ENCODE measurements at places on chromosomes 1 and 21.

- no peak for DNase-seq
These were observed 64.6 kb upstream of the TARBP1 start for GRCh38 chr1:234543442-234544086.

DNA sequence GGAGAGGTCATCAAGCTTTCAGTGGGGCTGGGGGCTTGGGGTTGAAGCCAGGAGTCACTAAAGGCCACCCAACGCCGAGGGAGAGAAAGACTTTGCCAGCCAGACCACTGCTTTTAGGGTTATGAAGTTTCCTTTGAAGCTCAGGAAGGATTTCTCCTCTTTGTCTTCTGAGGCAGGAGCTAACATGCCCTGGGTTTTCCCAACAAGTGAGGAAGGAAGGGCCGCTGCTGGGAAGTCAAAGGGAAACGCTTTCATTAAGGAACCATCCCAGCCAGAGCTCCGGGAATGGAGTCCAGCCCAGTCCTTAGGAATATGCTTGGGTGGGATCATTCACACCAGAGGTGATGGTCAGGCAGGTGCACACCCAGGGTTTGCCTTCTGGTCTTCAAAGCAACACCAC lies 436.9 kb downstream of the PRDM2 start:
- no peak for DNase-seq

DNA sequence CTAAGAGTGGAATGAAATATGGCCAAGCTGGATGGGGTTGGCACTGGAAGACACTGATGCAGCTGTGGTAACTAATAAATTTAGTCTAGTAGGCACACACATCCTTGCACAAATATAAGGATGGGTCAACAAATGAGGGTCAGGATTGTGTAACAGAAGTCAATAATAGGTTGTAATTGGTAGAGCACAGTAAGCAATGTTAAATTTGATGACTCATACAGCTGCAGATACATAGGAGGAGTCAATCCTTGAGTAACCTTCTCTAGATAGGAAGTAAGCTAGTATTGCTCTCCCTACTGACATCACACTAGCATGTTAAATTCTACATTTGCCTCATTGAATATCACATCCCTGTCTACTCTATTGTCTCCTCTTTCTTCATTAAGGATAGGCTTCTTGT lies 332.1 kb downstream of the PTPRC start:
- no peak for DNase-seq

DNA sequence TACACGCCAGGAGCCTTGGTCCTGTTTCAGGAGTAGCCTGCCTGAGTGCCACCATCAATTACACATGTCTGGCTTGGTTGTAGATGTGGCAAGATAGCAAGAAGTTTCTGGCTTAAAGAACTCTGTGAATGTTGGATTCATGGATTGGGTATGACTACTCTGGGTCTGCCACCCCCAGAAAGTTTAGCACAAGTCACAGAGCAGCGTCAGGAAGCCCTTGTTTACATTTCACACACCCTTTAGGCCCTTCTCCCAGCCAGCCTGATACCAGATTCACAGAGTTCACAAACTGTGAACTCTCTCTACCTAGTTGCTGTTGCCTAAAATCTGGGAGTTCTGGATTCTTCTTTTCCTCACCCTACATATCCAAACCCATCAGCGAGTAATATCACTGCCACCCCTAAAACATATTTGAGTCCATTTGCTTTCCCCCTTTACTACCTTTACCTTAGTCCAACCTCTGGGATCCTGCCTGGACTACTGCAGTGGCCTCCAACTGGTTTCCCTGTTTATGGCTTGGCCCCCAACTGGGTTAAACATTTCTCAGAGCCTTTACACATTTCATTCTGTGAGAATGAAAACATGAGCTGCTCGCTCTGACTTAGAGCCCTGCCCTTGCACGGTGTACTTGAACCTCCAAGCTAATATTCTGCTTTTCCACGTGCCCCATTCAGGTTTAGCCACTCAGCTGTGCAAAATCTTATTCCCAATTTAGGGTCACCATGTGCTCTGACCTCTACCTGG lies 4.1 kb upstream of the CCDC24 start:
- DNase-seq = no peak

GRCh38 chr1:42181687-42182086 lies 17.1 kb upstream of the GUCA2A start:
- no peak for DNase-seq

DNA sequence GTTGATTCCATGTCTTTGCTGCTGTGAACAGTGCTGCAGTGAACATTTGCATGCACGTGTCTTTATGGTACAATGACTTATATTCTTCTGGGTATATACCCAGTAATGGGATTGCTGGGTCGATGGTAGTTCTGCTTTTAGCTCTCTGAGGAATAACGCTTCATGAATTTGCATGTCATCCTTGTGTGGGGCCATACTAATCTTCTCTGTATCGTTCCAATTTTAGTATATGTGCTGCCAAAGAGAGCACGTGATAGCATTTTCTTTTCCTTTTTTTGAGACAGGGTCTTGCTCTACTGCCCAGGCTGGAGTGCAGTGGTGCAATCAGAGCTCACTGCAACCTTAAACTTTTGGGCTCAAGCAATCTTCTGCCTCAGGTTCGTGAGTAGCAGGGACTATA lies 24.9 kb upstream of the MAP1LC3C start:
- DNase-seq = no peak

GRCh38 chr1:57234459-57234858 lies 189.4 kb downstream of the DAB1 start:
- no peak for DNase-seq

DNA sequence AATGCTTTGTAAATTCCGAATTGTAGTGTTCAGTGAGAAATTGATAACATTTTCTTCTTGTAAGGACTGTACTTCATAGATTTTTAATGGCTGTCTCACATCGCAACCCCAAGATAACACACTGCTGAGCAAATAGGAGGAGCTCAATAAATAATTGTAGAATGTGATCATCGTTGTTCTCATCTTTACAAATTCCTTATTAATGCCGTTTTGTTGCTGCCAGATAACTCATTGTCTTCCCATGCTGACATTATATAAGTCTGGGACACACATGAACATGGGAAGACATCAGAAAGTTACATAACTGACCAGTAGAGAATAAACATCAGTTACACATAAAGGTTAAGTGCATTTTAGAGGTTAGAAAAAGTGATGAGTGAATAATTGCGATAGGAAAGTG lies 46.4 kb upstream of the TSPAN2 start:
- no peak for DNase-seq

DNA sequence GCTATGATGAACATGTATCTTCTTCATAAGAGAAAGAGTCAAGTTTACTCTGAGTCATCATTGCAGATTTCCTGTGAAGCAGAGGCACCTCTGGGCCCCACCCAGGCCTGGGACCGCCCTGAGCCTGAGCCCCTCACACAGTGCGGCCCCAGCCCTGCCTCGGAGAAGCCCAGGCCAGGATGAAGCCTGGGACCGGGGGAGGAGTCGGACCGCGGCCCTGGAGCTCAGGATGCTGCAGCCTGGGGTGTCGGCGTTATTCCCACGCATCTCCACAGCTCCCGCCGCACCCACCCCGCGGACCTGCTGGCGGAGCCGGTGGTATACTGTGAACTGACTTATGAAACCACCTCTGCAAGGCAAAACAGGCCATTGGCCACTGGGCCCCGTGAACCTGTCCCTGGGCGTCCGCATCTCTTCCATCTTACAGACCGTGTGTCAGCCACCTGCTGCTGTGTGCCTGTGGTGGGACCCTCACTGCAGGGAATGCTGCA lies 2.4 kb upstream of the COL6A1 start:
- no peak for DNase-seq

- no peak for DNase-seq
These were observed 333.6 kb upstream of the RUNX1 start for GRCh38 chr21:35382696-35383095.

All from renal cortex interstitium (tissue), 15 donors.